Fibroblast of skin of right quadriceps (primary cell): ENCODE measurements at places on chromosomes 12 and 14.
A peak's percentile ranks its signal among the peaks of the same experiment; 100 is the strongest.

DNA sequence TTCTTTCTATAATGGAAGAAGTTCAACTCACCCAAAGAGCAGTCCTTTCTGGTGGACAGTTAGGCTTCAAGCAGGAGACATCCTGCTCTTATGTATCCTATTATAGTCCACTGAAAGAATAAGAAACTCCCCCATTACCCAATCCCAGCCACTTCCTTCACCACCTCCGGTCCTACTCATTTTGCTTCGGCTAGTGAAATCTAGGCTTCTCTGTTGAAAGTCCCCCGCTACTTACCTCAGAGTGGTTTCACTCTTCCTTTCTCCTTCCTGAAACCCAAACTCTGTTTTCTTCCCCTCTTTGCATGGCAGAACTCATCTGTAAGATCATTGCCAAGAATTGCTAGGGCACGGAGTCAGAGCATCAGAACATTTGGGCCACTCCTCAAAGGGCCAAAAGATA is at the start of gene GPR84:
Gene GPR84 (minus strand): TSS at position 74 of the 400 bp plus-strand sequence. CDS start 635 bp downstream, outside the sequence.
- DNase-seq = no peak

DNA sequence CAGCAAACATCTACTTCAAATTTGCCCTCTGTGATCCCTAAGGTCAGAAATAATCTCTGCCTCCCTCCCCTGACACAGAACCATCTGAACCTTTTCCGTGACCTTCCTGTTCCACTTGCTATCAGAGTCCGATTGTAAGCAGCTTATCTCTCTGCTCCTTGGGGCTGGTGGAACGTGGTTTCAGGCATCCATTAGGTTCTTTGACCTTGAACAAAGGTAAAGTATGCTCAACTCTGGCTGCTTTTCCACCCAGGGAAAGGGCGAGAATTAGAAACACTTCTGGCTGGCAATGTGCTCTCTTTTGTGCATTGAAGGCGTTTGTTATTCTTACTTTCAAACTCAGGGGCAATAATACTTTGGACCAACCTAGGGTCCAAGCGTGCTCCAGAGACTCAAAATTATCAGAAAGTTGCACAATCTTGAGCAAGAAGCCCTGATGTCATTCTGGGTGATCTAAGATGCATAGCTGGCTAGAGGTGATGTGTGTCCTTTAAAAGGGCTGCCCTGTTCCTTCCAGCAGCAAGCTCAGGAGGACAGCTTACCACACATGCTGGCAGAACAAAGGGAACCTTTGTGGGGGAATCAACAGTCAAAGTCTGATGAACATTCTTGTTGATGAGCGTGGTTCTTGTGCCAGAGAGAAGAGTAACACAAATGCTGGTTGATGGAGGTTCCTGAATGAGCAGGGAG is 29.8 kb downstream of the ADGRD1 start:
- DNase-seq = no peak

GRCh38 chr12:80698847-80699542 is 8.4 kb upstream of the MYF6 start:
- DNase-seq = no peak

GRCh38 chr12:109760031-109760929 is 46.7 kb downstream of the FAM222A start:
- DNase-seq = no peak

DNA sequence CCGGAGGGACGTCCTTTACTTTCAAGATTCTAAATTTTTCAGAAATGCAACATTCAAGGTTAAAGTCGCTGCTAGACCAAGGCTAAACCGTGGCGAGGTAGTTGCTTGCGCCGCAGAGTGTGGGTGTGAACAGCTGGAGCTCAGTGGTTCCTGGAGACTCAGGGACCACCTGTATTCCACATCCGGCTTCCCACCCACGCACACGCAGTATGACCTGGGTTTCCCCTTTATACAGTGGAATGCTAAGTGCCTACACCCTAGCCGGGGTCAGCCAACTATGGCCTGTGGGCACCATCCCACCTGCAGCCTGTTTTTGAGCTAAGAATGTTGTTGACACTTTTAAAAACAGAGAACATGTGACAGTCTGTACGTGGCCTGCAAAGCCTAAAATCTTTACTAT is 42.9 kb upstream of the TESC start:
- DNase-seq = no peak

DNA sequence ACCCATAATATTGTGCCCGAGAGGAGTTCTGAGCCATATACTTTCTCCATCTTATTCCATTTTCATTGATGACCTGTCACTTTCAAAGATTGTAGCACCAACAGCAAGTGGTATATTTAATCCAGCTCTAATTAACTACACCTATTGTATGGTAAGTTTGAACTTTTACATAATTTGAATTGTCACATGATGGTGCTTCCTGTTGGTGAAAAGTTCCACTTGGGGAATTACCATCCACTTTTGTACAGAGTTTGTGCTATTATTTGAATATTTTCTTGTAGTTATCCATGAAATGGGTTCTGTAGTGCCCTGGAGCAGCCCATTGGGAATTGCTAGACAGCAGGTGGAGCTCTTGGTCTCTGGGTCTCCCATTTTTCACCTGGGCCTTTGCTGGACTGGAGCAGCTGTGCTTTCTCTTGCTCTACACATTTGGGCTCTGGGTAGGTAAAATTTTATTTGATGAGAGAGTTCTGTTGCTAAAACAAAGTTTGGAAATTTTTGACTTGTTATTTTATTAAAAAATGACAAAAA is 3.0 kb downstream of the SMCO3 start:
- peak; percentile 6 for DNase-seq

GRCh38 chr14:77076113-77076631 is 21.9 kb upstream of the CIPC start:
- no peak for DNase-seq

- DNase-seq = peak; percentile 44
Observed at GRCh38 chr14:77067632-77068516, 30.2 kb upstream of the CIPC start.
